ENCODE measurements at places on chromosomes 1 and 21. TPM values are rescaled to one million over a fixed set of nuclear protein-coding genes. Genes with fewer than 3 reads are reported as not detected.

The ESPN gene
- 21.6 TPM for polyA plus RNA-seq

The KIF26B gene
- 0.04 TPM for polyA plus RNA-seq

The FMO5 gene
- 0.86 TPM for polyA plus RNA-seq

The APH1A gene
- polyA plus RNA-seq, result 116 TPM

The RPRD2 gene
- 8.9 TPM for polyA plus RNA-seq

The SYTL1 gene
- 302 TPM for polyA plus RNA-seq

The NPR1 gene
- polyA plus RNA-seq, result 2.2 TPM

The SPSB1 gene
- polyA plus RNA-seq, result 20.9 TPM

The USH2A gene
- under 0.01 TPM for polyA plus RNA-seq

The TDRD5 gene
- 0.48 TPM for polyA plus RNA-seq

The KIF2C gene
- 4.5 TPM for polyA plus RNA-seq

The HES2 gene
- polyA plus RNA-seq, result 34.2 TPM

Data from esophagus (tissue), 2 donors.